Stimulated activated CD4-positive, alpha-beta T cell treated with anti-CD3 and anti-CD28 coated beads, TNF-alpha, amount 100 ng/mL, for 1 hour (primary cell): ENCODE measurements at places on chromosomes 11 and 22.
A peak's percentile ranks its signal among the peaks of the same experiment; 100 is the strongest.

- DNase-seq = no peak
These were observed 60.3 kb downstream of the ATXN10 start for GRCh38 chr22:45731798-45732495.

DNA sequence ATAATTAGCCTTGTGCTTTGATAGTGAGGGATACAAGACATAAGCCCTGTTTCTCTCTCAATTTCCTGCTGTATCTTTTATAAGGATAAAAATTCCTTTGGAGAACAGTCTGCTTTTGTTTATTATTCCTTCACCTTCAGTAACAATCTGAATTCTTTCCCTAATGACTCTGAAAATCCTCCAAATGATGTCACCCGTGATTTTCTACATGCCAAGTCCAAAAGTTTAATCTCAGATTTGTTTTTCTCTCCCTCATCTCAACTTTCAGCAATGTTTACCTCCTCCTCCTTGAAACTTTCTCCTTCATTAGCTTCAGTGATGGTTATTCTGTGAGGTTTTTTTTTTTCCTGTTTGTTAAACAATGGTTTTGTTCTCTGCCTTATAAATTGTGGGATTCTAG is 2.2 kb downstream of the OR51E2 start:
- DNase-seq = no peak

GRCh38 chr11:62851807-62852522 is 12.6 kb upstream of the WDR74 start:
- DNase-seq = no peak

DNA sequence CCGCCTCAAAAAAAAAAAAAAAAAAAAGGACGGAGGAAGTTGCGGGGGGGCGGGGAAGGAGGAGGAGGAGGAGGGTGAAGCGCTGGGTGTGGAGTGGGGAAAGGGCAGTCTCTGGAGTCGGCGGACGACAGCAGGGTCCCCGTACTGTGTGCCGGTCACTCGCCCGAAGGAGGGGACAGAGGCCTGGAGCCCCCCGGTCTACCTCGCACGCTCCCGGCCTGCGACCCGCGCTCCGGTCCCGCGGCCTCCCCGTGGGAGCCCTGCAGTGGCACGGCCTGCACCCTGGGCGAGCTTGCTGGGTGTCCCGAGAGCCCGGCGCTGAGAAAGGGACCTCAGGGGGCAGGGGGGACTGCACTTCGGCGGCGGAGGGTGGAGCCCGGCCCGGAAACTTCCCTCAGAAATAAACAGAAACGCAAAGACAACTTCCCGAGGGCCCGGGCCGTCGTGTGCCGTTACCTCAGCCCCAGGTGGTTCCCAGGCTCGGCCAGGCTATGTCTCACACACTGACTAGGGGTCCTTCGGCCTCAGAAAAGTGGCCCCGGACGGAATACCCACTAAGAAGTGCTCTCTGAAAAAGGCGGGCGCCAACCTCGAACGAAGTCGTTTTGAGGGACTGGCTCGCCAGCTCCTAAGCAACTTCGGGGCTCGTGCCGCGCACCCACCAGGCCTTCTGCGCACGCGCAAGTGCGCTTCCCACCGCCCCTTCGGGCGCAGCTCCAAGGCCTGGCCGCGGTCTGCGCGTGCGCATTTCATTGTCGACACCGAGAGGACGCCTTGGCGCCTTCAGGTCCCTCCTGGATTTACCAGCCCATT is at the start of gene MAJIN:
Gene MAJIN, minus strand, starts transcription at position 688 of the 813 bp plus-strand sequence. CDS start 12,703 bp downstream, outside the sequence.
- DNase-seq = peak; percentile 85

DNA sequence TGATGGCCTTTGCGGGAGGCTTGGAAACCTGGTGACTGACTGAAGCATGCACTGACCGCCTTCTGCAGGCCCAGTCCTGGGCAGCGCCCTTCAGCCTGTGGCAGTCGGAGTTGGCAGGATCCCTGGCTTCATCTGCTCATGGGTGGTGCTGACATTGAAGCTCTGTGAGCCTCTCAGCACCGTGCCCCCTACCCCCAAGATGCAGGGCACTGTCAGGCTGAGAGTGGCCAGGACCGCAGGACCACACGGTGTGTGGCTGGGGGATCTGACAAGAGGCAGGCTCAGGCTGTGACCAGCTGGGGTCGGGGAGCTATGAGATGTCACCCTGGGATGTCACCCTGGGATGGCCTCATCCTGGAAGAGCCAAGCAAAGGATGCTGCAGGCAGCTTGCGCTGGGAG is 32.7 kb downstream of the TBC1D22A start:
- no peak for DNase-seq

DNA sequence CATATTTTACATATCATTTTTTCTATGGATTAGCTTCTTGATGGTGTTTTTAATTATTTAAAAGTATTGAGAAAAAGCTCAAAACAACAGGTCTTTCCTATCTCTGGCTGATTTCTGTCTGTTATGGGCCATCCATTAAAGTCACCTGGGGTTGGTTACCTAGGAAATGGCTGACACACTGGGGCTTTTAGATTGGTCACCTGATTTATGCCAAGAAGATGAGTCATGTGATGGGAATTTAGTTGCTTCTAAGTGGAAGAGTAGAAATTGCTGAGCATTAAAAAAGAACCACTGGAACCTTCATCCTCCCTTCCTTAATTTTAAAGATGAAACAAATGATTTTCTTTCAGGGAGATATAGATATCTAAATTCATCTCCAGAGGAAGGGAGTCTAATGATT is 48.8 kb upstream of the LARGE1 start:
- no peak for DNase-seq

DNA sequence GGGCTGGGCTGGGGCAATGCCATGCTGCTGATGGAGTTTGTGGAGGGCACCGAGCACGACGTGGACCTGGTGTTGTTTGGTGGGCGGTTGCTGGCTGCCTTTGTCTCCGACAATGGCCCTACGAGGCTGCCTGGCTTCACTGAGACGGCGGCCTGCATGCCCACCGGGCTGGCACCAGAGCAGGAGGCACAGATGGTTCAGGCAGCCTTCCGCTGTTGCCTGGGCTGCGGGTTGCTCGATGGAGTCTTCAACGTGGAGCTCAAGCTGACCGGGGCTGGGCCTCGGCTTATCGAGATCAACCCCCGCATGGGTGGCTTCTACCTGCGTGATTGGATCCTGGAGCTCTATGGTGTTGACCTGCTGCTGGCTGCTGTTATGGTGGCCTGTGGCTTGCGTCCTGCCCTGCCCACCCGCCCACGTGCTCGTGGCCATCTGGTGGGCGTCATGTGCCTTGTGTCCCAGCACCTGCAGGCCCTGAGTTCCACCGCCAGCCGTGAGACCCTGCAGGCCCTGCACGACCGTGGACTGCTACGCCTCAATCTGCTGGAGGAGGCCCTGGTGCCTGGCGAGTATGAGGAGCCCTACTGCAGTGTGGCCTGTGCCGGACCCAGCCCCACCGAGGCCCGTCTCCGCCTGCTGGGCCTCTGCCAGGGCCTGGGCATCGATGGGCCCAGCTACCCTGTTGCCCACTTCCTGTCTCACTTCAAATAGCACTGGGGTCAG is 4.2 kb upstream of the RPS6KB2 start:
- no peak for DNase-seq

GRCh38 chr11:66101066-66101464 is 31.0 kb downstream of the PACS1 start:
- no peak for DNase-seq

GRCh38 chr22:49412236-49412635 is 415.4 kb downstream of the BRD1 start:
- DNase-seq = no peak
